Kidney epithelial cell (primary cell): ENCODE measurements at places on chromosomes 2 and 18. TPM values are rescaled to one million over a fixed set of nuclear protein-coding genes. Genes with fewer than 3 reads are reported as not detected.

DNA sequence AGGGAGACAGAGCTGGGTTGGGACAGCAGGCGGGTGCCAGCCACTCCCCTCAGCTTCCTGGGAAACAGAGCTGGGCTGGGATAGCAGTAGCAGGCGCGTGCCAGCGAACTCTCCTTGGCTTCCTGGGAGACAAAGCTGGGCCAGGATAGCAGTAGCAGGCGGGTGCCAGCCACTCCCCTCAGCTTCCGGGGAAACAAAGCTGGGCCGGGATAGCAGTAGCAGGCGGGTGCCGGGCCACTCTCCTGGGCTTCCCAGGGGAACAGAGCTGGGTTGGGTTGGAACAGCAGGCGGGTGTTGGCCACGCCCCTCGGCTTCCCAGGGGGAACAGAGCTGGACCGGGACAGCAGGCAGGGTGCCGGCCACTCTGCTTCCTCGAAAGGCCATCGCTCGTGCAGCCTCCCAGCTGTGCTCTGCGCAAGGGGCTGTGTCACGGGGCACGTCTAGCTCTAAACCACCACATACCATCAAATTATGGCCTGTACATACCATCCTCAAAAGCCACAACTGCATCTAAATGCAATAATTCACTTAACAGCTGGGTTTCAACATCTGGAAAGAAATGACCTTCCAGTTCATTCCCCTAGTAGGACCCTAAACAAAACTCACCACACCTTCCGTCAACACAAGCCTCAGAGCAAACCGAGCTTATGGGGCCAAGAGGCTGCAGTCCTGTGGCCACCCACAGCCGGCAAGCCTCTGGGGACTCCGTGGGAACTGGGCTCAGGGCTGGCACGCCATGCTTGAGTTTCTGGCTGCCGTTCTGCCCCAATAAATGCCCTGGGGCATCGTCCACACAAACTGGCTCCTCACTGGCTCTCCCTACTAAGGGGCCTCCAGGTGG, 228.3 kb downstream of the TWIST2 start:
- DNase-seq: no peak

SNORC gene
- 2.5 and 3.4 TPM in 2 replicates for total RNA-seq

GRCh38 chr2:43280994-43281393, 54.6 kb upstream of the ZFP36L2 start:
- no peak for DNase-seq

DNA sequence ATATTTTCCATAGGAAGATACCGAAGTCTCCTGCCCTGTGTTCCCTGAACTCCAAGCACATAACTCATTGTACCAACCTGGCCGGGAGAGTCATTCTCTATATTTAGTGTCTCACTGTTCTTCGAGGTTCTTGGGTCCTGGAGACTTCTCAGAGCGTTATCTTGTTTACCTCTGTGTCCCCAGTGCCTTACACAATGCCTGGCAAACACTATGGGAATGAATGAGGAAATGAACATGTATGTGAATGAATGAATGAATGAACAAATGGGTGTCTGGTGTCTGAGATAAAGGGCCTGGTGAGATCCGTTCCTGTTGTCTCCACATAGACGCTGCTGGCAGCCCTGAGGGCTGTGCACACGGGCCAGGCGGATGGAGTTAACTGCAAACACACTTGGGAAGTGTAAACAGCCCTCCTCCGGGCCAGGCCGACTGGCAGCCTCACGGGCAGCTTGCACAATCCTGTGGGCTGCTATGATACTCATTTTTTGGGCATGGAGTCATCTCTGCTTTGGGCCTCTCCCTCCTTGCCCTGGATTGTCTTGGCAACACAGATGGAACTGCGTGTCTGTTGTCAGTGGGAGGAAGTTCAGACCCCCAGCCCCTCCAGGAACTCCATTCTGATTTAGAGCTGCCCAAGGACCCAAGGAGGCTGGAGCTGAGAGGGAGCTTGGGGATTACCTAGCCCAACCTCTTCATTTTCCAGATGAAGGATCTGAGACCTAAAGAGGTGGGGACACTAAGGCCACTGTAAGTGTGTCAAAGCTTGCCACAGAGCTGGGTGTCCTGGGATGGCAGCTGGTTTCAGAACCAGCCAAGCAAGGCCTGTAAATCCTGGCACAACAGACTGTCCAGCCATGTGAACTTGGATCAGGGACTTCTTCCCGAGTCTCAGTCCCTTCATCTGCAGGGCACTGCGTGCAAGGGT, 124.4 kb downstream of the INHBB start:
- DNase-seq: peak; percentile 47

DNA sequence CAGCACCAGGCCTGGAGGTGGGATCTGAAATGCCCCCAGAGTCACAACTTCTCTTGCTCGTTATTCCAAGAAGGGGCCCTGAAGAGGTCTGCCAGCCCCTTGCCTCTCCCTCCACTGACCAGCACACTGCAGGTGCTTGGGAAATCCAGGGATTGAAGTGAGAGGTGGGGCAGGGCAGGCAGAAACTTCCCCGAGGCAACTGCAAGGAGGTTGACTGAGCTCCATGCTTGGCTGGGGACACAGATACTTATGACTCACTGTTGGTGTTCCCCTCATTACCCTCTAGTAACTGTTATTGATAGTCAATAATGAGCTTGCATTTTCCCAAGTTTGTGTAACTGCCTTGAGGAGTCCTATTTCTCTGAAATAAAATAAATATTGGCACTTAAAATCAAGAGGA, 47.5 kb downstream of the MARCO start:
- DNase-seq: no peak

TMEM37 gene
- total RNA-seq: 1.2 TPM in 1 of 2 replicates, not detected in the other

DNA sequence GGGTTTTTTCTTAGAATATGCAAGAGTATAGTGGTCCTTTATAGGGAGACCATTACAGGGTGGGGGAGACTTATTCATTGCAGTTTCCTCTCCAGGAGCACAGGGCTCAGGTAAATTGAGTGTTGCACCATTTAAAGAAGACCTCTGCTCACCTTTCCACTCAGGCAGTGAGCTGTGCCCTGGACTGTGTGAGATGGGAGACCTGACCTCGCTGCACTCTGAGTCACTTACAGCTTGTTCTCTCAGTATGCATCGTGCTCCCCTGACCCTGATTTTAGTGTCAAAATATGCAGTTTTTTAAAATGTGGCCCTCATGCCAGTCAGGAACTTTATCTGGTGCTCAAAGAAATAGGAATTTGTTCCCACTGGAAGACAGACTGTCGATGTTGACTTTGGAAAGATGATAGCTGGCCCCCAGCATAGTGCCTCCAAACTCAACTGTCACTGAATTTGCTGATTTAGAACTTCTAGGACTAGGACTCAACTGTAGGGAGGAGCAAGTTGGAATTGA, 146.7 kb upstream of the EPAS1 start:
- no peak for DNase-seq

ICOS gene
- not detected in 2 replicates for total RNA-seq

DNA sequence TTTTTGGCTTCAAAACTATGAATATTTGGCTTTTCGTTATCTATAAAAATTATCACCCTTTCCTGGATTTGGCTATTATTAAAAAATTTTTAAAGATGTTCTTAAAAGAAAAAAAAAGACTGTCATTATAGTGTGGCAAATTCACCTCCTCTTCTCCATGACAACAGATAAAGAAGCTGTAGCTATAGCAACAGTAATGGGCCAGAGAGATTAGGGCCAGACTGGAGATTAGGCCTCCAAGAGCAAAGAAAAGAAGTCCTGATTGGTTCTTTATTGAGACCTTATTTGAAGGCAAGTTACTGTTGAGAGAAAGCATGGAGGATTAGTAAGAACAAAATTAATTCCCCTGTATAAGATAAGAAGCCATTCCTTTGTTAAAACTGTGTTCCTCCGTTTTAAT, 812.5 kb downstream of the DCC start:
- no peak for DNase-seq

DNA sequence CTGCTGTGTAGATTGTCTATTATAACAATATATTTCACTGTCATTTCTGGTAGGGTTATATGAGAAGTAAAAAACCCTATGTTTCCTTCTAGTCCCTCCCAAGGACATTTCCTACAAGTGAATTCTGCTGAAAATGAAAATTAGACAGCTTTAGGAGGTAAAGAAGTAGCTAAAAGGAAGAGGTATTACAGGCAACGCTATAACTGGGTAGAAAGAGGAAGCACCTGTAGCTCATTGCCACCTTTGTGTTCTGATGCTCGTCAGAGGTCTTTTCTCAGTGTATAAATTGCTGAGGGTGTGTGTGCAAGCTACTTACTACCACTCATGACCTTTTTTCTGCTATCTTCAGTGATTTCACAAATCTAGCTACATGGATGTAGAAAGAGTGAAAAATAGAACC, 1.4 kb downstream of the DNAJC10 start:
- DNase-seq: no peak

DNA sequence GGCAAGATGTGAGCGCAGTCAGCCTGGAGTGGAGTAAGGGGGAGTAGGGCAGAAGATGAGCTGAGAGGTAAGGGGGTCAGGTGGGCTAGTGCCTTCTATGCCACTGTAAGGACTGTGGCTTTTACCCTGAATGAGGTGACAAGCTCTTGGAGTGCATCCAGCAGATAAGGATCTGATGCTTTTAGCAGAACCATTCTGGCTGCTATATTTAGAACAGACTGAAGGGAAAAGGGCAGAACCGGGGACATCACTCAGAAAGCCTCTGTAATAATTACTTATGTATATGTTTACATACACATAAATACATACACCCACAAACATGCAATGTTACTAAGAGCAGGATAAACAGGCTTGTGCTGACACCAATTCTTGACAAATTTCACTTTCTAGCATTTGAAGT, 124.8 kb downstream of the DTNB start:
- DNase-seq: no peak

SKA1 gene
- 4.1 and 5.1 TPM in 2 replicates for total RNA-seq

DNA sequence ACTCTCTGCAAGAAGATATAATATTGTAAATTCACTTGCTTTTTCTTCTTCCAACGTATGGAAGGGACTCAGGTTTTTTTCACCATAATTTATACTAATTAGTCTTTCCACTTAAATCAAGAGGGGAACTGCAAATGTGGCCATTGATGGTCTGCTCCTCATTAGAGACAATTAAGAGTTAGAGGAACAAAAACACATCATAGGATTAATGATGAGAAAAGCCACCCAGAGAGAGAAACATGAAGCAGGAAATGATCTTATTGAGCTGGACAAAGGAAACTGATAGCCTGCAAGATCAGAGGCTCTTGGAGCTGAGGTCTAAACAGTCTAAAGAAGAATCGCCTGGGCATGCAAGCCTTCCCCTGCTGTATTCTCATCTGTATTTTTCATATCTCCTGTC, 151.2 kb upstream of the NRP2 start:
- no peak for DNase-seq

IL37 gene
- total RNA-seq: not detected in 2 replicates

- no peak for DNase-seq
Observed at GRCh38 chr2:233193738-233194137, 57.7 kb upstream of the ATG16L1 start.

DNA sequence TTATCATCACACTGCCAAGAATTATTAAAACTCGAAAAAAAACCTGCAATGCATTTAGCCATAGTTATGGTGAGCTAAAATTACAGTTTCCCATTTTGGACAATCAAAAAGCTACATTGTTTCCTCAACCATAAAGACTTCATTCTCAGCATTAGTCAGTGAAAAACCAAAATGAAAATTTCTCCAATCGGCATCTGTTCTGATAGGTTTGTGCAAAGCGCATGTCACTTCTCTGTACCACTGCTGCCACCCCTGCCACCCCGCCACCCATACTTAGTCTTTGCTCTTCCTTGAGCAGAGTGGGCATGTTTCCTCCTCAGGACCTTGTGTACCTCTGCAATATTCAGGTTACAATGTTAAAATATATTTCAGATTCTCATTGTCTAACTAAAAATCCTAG, 7.1 kb upstream of the ZBTB14 start:
- no peak for DNase-seq

DNA sequence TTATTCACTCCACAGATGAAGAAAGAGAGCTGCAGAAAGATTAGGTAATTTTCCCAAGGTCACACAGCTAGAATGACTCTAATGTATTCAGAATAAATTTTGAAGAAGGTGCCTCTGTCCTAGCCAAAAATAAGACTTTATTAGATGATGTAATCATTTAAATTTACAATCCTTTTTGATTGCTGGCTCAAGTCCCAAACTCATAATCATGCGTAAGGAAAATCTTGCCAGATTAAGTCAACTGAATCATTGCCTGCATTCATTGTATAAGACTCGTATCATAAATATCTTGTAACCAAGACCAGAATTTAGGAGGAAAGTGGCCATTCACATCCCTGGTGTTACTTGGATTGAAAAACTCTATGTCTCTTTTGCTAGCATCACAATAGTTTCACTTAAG, 53.1 kb upstream of the STK39 start:
- DNase-seq: no peak

ADGRF3 gene
- total RNA-seq: 0.07 and 0.08 TPM in 2 replicates

GRCh38 chr2:156481312-156481711, 45.1 kb downstream of the GPD2 start:
- no peak for DNase-seq

GRCh38 chr2:217740178-217740577, 262.6 kb downstream of the TNS1 start:
- DNase-seq: no peak

- no peak for DNase-seq
Observed at GRCh38 chr2:219719521-219719920, 92.1 kb downstream of the SLC4A3 start.

DNA sequence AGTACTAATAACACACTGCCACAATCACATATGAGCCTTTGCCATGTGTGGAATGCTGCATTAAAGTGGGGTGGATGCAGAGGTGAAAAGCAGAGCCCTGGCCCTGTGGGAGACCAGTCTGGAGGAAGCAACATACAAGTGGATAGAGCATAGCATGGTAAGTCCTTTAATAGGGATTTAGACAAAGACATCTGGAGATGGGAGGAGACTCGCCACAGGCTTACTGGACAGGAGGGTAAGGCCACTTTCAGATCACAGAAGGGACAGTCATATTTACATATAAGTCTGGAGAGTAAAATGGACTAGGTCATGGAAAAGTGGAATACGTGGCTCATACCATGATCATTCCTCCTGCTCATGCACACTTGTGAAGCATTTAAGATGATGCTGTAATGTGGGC, 84.3 kb downstream of the PPP1R1C start:
- no peak for DNase-seq

- no peak for DNase-seq
Observed at GRCh38 chr2:32760628-32761027, 132.8 kb downstream of the TTC27 start.

HOXD4 gene
- total RNA-seq: 5.4 and 13.8 TPM in 2 replicates

ALPP gene
- total RNA-seq: not detected in 2 replicates

KCNIP3 gene
- 5.1 and 7.2 TPM in 2 replicates for total RNA-seq

ATP9B gene
- total RNA-seq: 16.2 and 20.1 TPM in 2 replicates

DNA sequence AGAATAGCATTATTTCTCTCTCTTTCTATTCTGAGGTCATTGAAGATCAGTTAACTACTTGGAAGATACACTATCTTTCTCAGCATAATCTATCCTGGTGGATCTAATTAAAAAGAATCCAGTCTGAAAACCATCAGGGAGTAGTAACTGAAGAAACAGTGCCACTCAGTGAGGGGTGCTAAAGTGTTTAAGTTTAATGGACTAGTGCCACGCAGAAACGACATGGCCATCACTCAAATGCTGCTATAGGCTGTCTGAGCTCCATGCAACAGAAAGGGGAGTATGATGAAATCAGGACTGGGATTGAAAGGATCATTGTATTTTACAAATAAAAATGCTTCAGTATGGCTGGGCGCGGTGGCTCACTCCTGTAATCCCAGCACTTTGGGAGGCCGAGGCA, 23.3 kb downstream of the LRRC30 start:
- DNase-seq: no peak

- DNase-seq: peak; percentile 99
Observed at GRCh38 chr2:110101280-110101844, 14.3 kb downstream of the MALL start.

MC4R gene
- 0.55 TPM in 1 of 2 replicates, not detected in the other for total RNA-seq
